ENCODE measurements at places on chromosomes 16 and 17. TPM values are rescaled to one million over a fixed set of nuclear protein-coding genes. Genes with fewer than 3 reads are reported as not detected.

DNA sequence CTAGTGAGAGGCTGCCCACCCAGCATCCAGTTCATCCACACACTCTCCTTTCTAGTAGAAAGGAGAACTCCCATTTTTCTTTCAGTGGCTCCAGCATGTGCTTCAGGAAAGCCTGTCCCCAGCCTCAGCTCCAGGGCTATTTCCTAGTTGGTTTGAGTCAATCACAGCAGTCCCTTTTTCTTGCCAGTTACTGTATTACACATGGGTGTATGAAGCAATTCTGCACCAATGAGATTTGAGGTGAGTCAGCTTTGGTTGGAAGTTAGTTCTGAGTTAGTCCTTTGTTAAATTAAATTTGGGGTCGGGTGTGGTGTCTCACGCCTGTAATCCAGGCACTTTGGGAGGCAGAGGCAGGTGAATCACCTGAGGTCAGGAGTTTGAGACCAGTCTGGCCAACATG, 24.8 kb downstream of the RAD51D start:
- no peak for DNase-seq

GRCh38 chr17:58301504-58302150, 20.9 kb upstream of the MPO start:
- no peak for DNase-seq

- no peak for DNase-seq
Observed at GRCh38 chr17:253091-253846, 71.8 kb upstream of the DOC2B start.

DNA sequence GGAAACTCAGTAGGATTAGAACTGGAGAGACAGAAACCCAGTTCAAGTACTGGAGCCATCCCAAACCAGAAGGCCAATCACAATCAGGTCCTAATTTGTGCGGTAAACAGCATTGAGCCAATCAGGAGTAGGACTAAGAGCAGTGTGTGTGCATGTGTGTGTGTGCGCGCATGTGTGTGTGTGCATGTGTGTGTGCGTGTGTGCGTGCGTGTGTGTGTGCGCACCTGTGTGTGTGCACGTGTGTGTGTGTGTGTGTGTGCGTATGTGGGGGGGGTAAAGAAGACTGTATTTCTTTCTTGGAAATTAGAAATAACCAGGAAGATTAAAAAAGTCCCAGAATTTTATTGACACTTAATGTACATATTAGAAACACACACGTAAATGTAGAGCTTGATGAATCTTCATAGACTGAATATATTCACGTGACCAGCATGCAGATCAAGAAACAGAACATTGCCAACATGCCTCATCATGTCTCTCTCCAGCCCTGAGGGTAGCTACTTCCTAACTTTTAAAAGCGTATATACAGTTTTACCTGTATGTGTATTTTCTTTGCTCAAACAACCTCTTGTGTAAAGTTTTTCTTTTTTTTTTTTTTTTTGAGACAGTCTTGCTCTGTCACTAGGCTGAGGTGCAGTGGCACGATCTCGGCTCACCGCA, 919 bp upstream of the DHRS7C start:
- DNase-seq, result no peak

DNA sequence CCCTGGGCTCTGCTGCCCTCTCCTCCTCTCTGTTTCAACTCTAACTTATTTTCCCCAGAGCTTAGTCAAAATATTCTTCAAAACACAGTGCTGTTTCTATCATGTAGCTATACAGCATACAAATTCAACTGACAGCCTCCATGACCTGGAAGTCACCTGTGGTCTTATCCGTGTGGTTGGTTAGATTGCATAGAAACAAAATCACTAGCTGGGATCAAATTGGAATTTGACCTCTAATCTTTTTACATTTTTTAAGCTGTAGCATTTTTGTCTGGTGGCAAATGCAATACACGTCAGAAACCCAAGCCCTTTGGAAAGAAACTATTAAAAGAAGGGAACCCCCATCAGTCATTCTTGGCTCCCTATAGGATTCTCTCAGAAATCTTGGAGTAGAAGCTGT, 57.3 kb downstream of the ABCC12 start:
- no peak for DNase-seq

GRCh38 chr17:42027961-42028790, 8.3 kb downstream of the NKIRAS2 start:
- no peak for DNase-seq

- DNase-seq, result no peak
Observed at GRCh38 chr16:85485379-85485778, 127.7 kb upstream of the GSE1 start.

DNA sequence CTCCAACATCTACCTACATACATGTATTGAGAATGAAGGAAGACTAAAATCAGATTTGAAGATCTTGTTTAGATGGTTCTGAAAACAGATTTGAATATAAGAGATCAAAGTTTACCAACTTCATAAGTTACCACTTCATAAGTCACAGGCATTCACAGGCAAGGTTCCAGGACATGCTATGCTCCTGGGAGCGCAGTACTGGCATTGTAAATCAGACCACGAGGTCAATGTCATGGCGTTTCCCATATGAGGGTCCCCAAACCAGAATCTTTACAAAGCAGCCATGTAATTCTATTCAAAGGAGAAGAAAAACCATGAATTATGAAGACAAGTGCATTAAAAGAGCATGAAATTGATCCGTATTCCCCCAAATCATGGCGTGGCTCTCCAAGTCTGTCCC, 3.0 kb downstream of the CDH11 start:
- no peak for DNase-seq

DNA sequence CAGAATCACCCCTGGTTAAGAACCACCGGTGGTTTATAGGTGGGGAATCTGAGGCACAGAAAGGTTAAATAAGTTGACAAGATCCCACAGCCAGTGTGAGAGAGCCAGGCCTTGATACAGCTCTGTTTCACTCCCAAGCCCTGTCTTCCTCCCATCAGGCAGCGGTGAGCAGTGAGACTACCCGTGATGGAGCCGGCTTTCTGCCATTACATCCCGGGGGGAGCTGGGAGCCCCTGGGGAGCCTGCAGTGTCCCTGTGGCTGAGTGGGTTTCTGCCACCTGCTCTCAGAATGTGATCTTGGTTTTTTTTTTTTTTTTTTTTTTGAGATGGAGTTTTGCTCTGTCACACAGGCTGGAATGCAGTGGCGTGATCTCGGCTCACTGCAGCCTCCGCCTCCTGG, 66.4 kb downstream of the ABCC1 start:
- no peak for DNase-seq

DNA sequence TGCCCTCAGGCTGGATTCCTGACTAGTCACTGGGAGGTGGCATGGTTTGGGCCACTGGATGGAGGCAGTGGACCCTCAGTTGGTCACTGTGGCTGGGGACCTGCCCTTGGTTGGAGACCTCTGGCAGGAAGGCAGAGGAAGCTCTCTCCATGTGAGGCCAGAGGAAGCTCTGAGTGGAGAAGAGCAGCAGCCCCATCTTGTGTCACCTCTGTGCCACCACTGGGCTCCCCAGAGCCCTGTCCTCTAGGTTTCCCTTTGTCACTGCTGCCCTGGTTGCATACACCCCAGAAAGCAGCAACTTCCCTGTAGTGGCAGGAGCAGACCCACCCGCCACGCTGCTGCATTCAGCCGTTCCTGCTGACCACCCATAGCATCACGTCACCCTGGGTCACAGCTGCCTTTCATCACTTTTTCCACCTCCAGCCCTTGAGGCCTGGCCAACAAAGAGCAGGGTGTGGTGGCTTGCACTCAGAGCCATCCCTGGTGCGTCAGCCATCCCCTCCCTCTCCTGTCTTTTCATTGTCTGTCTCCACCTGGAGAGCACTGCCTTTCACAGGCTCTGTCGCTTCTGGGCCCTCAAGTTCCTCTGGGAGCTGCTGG, 11.9 kb downstream of the CTRL start:
- DNase-seq, result no peak

GRCh38 chr16:84596801-84597527, 20.9 kb downstream of the COTL1 start:
- no peak for DNase-seq

DNA sequence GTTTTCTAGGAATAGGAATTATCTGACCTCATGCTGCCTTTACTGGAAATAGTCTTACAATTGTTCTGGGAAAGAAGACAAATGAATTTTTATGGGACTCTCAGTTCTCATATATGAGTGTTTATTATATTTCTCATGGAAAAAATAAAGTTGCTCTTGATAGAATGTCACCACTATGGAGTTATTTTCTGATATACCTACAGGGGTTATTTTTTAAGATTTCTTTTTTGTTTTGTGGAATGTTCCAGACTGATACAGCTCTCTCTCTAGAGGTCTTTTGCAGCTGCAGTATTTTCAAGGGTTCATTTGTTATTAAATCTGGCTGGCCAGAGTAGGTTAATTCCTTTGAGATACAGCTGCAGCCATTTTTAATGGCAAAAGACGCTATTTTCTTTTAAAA, 100.7 kb downstream of the ABCA8 start:
- DNase-seq, result no peak

- no peak for DNase-seq
Observed at GRCh38 chr16:12685806-12686205, 117.9 kb downstream of the CPPED1 start.

DNA sequence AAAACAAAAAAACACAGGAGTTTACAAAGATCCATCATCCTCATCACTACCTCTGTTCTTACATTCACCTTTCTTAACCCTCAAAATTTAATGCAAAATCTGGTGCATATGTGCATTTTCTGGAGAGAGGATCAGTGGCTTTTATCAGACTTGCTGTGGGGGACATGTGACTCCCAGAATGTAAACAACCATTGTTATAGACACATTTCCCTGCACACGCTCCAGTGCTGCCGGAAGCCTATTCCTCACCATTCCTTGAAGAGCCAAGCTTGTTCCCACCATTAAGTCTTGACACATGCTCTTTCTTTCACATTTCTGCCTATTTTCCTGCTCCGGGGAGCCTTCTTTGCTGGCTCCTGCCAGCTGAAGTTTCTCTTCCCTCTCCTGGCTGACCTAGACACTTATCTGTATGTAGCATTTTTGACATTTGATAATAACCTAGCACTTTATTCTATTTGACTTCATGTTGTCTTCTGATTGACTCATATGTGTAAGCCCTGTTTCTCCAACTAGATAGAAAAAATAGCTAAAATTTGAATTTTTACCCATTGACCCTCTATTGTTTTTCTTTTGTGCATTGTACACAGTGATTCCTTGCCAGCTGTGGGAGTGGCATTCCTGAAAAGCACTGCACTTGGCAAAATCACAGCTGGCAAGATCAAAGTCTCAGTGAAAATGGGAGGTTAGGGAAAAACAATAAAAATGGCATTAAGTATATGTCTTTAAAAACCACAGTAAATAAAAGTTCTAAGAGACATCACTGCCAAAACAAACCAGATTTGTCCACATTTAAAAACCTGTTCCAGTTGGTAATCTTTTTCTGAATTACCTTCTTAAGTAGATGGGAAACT, 76.8 kb upstream of the CIBAR2 start:
- DNase-seq, result peak; percentile 67

GRCh38 chr17:75667825-75668224, 687 bp downstream of the SAP30BP start:
- DNase-seq, result no peak

DNA sequence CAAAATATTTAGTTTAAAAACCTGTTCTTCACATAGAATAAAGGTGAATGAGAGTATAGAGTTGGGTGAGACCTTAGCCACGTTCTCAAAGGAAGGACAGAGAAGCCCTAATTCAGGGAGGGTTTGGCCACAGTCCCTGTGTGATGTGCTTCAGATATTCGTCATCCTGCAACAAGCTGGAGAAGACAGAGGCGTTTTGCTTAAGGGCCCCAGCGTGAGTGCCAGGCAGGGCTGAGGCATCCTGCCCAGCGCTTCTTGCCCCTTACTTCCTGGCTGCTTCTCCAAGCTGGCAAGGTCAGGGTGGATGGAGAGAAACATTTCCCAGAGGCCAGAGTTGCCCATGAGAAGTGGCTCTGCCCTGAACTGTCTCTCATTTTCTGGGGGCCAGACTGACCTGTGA, 46.9 kb downstream of the AXIN2 start:
- DNase-seq, result no peak

DNA sequence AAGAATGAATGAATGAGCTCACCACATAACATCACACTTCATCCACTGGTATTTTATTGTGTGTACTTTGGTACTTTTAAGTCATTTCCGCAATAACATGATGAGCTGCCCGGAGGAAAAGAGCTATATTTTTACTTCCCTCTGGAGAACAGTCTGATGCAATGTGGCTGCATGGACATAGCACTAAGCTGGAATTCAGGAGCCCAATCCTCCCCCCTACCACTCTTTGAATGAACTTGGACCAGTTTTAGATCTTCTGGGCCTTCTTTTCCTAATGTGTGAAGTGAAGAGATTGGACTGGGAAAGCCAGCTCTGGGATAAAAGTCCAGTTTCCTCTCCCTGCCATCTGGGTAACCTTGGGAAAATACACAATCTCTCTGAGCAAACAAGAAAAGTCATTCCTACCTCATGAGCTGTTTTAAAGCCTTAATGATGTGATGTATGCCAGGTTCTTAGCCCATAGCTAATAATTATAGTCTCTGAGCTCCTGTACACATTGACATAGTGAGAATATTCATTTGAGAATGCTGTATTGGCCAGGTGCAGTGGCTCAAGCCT, 79.3 kb downstream of the ABCC12 start:
- DNase-seq, result no peak

DNA sequence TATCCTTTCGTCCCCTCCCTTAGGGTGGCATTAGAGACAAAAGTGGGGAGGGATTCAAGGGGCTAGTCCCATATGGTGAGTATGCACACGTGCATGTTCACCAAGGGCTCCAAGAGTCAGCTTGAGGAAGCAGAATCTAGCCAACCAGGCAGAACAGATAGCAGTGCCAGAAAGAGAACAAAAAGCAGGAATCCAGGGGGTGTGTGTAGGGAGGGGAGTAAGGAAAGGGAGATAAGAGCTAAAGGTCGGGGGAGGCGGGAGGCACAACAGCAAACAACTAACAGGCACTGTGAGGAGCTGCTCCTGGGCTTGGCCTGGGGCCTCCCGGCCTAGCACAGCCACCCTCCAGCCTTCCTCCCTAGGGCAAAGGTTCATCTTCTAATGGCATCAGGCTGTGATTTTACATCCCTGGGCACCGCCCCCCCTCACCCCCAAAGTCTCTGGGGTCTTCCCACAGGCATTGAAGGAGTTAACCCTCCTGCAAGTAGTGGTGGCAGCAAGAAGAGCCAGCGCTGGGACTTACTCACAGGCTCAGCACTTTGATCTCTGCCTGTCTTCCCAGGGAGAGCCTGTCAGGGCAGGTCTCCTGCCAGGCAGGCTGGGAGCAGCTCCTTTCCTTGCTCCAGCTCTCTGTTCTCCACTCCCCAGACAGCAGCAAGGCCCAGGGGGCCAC, 12.4 kb upstream of the SUPT4H1 start:
- DNase-seq, result no peak

NPIPA7 gene
- 0.25 TPM for total RNA-seq

TBX6 gene
- under 0.01 TPM for total RNA-seq

PRDM7 gene
- not detected for total RNA-seq

DNASE1L2 gene
- 0.26 TPM for total RNA-seq

MT1H gene
- not detected for total RNA-seq

PHOSPHO1 gene
- total RNA-seq, result not detected

CFAP119 gene
- total RNA-seq, result 0.90 TPM

KRT24 gene
- not detected for total RNA-seq

BORCS6 gene
- total RNA-seq, result 7.8 TPM

HSD11B2 gene
- not detected for total RNA-seq
